ENCODE measurements at places on chromosomes 11 and 22.

DNA sequence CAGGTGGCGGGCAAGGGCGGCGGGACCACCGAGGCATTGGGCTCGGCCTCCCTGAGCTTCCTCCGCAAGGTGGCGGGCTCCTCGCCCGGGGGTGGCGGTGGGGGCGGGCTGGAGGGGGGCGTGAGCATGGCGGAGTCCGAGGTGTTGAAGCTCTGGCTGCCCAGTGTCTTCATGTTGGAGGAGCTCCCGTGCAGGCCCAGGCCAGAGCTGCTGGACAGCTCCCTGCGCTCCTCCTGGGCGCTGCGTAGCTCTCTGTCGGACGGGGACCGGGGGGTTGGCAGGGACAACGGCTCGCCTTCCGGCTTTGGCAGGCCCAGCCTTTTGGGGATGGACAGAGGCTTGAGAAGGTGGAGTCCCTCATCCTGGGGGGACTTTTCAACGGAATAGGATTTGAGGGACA lies 43.9 kb upstream of the BID start:
- DNase-seq = no peak

DNA sequence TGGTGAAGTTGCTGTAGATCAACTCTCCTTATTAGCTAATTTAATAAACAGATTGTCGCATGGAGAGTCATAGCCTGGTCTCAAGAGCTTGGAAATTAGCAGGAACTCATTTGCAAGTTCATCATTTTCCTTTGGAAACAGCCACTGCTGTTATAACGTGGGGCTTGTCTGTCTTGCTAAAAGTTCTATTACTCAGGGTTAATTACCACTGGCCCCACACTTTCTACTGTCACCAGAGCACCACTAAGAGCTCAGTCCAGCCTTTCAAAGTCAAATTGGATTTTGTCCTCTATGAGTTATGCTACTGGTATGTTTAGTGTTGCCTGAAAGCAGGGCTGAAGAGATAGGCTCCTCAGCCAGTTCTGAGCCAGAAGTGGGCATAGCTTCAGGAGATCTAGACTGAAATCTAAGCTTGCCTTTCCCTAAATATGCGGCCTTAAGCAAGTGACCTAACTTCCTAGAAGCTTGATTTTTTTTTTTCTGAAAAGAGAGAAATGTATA lies 292.2 kb downstream of the INSC start:
- DNase-seq = no peak

DNA sequence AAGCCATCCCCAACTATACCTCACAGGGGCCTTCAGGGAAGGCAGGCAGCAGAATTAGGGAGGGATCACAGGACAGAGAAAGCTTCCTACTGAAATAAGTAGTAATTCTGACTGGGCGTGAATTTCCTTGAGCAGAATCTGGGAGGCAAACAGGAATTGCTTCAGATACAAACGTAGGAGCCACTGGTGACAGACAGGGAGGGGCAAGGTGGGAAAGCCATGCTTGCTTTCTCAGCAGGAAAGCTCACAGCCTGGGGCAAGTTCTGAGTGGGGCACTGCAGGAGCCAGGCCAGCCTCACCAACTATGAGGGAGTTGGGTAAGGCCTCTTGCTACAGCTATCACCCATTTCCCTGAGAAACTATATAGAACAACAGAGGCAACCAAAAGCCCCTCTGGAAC lies 43.6 kb downstream of the ARHGAP32 start:
- no peak for DNase-seq

GRCh38 chr11:44279483-44279882 lies 30.5 kb downstream of the ALX4 start:
- DNase-seq = no peak

GRCh38 chr11:995752-996420 lies 40.6 kb downstream of the MUC6 start:
- no peak for DNase-seq

DNA sequence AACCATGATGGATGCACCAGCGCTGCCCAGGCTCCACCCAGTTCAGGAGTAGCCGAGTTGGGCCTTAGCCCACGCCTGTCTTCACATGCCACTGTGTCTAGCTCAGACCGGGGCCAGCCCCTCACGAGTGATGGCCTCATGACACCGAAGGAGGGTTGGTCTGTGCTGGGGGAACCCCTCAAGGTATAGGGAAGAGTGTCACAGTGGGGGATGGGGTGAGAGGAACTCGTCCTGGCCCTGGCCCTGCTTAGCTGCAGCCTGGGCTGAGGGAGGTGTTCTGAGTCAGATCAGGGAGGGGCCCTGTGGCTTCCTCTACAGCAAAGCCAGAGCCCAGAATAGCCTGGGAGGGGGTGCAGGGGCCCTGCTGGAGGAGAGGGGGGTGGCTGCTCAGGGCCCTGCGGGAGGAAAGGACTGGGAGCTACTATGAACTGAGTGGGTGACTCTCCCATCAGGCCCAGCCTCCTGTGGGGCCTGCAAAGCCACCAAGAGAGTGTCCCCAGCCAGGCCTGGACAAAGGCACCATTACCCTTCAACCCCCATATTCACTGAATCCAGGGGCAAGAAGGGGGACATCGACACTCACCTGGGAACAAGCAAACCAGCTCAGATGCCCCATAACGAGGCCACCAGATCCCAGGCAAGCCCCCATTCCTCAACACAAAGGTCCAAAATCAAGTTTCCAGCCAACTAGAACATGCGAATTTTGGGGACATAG lies 41.2 kb downstream of the IGLL5 start:
- peak; percentile 20 for DNase-seq

DNA sequence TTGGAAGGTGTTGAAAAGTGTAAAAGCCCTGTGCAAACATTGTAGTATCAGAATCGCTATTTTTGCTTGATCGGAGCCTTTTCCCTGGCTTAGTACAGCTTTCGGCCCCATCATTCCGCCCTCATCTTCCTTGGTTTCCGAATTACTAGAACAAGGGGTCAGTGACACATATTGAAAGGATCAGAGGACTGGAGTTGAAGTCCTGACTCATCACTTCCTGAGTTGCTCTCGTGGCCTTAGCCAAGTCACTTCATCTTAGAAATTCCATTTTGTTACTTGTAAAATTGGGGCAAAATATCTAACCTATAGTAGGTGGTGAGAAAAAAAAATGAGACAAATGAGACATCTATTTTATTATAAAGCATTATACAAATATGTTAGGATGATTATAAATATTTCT lies 375.0 kb downstream of the NTM start:
- peak; percentile 76 for DNase-seq

- DNase-seq = peak; percentile 20
These were observed 1.7 kb downstream of the FGF3 start for GRCh38 chr11:69817265-69818230.

- no peak for DNase-seq
These were observed 14.5 kb downstream of the THOC5 start for GRCh38 chr22:29539105-29539504.

- DNase-seq = no peak
These were observed 58.6 kb downstream of the SYTL2 start for GRCh38 chr11:85752201-85752889.

Measured in EL (cell line).